ENCODE measurements at places on chromosomes 5 and 9. TPM values are rescaled to one million over a fixed set of nuclear protein-coding genes. Genes with fewer than 3 reads are reported as not detected.

The SH3GL2 gene
- total RNA-seq: 2.1 TPM

The PIP5K1B gene
- total RNA-seq: 9.1 TPM

The CCL19 gene
- not detected for total RNA-seq

The STKLD1 gene
- 1.9 TPM for total RNA-seq

The ITGA1 gene
- 0.33 TPM for total RNA-seq

The SERF1A gene
- total RNA-seq: 9.5 TPM

The KIF24 gene
- total RNA-seq: 2.5 TPM

The ARAP3 gene
- 20.8 TPM for total RNA-seq

The DMRT3 gene
- total RNA-seq: not detected

The PCDHGA3 gene
- total RNA-seq: not detected

The LTC4S gene
- 5.7 TPM for total RNA-seq

The PRR16 gene
- 1.1 TPM for total RNA-seq

The PCDHGC3 gene
- total RNA-seq: 28.1 TPM

The CD72 gene
- 3.3 TPM for total RNA-seq

The FAF2 gene
- total RNA-seq: 53.0 TPM

The TNC gene
- total RNA-seq: 135 TPM

The PTPDC1 gene
- 12.7 TPM for total RNA-seq

The FREM1 gene
- total RNA-seq: 8.4 TPM

The SCAI gene
- 31.7 TPM for total RNA-seq

The SPINK4 gene
- 1.3 TPM for total RNA-seq

The PRELID2 gene
- 6.7 TPM for total RNA-seq

The ACTBL2 gene
- not detected for total RNA-seq

The FGF1 gene
- total RNA-seq: 2.1 TPM

The GZMA gene
- total RNA-seq: not detected

The SLC45A2 gene
- 0.20 TPM for total RNA-seq

The ELOVL7 gene
- total RNA-seq: 6.0 TPM
